NCI-H1417 treated with DMSO at 0.1 percent for 48 hours (cell line): ENCODE measurements at places on chromosomes 7 and 10.

DNA sequence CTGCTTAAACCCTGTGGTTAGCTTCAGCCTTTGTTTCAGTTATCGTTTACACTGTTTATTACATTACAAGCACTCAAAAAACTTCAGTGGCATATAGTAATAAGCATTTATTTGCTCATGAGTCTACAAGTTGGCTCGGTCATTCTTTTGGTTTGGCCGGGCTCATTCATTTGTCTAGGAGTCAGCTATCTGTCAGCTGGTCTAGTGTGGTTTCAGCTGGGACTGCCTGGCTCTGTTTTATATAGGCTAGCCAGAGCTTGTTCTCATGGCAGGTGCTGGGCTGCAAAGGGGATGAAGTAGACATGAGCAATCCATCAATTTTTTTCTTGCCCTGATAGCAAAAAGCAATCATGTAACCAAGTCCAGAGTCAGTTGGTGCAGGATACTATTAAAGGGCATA is 103.6 kb downstream of the MKLN1 start:
- DNase-seq: no peak

DNA sequence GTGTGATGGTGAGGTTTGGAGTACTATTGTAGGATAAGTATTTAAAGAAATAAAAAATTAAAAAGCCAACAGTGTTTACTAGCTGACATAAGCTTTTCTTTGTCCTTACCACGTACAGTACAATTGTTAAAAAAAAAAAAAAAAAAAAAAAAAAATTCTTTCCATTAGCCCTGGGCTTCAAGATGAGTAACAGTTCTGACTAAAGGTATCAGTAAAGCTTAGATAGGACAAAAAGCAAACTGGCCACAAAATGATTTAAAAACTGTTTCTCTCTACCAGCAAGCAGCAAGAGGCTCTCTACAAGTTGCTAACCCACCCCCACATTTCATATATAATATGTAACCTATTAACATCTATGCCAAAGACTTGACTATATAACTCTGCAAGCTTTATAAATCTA is 17.5 kb downstream of the HYCC1 start:
- no peak for DNase-seq

DNA sequence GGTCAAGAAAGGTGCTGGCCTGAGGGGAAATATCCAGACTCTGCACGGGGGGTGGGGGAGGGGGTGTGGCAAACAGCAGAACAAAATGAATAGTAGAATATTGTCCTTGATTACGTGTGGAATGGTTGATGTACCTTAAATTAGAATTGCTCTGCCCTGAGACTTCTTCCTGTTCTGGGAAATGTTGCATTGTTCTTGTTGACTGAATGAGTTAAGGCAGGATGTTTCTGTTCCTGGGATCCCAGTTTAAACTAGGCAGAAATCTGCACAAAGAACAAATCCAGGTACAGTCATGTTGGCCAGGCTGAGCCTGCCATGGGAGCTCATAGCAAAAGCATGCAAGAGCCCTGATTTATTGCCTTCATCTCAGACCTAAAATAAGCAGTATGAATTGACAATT is 558.7 kb upstream of the VSTM2A start:
- DNase-seq: no peak

DNA sequence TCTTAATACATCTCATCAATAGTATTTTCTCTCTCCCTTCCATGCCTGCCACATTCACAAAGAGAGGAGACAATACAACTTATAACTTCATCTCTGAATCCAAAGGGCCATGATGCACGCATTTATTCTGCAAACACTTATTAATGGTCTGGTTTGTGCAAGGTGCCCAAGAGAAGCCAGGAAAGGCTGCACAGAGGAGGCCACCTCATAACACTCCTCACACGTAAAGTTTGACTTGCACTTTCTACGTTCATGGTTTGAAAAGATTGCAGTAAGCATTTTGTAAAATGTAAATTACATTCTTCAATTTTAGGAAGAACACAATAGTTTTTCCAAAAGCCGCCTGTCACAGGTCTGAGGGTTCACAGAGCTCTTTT is 1.2 kb upstream of the PALS2 start:
- DNase-seq: no peak

- no peak for DNase-seq
Observed at GRCh38 chr10:5774987-5775620, 38.1 kb downstream of the GDI2 start.

- no peak for DNase-seq
Observed at GRCh38 chr7:141288626-141289025, 214.8 kb downstream of the TMEM178B start.

- no peak for DNase-seq
Observed at GRCh38 chr7:115116773-115117715, 195.2 kb downstream of the MDFIC start.

DNA sequence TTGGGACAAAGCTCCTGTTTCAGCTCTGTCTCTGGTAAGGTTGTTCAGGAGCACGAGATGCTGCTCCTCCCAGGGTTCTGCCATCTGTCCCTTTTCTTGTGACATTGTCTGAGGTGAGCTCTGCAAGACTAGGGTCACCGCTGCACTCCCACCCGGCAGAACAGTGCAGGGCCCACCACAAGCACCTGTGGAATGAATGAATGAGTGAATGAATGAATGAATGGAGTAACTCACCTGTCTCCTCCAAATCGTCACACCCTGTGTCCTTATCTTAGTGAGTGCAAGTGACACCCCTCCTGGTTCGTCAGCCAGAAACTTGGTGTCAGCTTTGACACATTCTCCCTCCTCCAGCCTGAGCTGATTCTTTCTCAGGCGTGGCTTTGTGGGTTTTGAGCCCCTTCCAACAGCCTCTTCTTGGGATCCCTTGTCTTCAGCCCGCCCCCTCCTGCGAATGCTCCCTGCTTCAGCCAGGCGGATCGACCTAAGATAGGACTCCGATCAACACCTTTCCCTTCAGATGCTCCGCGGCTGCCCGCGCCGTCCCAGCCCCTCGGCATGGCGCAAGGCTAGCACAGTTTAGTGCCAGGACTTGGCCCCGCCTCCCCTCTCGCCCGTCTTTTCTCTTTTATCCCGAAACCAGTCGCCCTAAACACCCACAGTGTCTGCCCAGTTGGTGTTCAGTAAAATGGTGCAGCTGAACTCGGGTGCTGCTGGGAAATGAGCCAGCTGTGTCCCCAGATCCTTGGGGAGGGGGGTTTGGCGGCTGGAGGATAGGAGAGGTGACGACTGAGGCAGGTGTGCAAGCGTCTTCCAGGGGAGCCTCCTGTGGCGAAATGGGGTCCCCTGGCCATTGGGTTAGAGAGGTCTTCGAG is 89.3 kb downstream of the BEND7 start:
- DNase-seq: no peak

- no peak for DNase-seq
Observed at GRCh38 chr10:45147000-45147399, 146.3 kb downstream of the ZNF22 start.

DNA sequence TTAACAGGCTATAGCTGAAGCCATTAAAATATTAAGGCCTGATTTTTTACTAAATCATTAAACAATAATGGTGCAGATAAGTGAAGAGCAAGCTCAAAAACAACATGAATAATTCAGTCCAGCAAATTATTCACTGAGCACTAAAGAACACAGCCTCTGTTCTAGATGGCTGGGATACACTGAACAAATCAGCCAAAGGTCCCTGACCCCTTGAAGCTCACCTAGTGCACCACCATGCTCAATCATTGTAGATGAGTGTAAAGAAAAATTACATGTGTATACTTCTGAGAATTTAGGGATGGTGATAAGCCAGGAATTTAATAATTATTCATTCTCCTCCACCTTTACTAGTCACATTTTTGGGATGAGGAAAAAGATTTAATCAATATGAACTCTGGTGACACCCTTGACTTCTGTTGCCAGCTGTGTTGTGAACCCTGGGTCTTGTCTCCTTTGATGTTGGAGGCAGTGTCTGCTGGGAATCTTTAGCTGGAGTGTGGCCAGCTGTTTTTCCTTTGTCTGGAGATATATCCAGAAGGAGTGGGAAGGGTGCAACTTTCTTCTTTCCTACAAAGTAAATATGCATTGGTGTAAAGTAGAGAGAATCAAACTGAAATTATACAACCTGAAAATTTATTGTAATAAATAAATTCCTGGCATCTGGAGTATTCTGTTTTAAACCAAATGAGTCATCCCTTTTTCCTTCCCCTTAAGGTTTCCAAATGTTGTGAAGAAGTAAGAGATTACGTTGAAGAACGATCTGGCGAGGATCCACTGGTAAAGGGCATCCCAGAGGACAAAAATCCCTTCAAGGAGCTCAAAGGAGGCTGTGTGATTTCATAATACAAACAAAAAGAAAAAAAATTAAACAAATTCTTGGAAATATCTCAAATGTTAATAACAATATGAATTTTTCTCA is 4.0 kb downstream of the GNGT1 start:
- DNase-seq: no peak

- no peak for DNase-seq
Observed at GRCh38 chr10:23927576-23928325, 281.2 kb upstream of the KIAA1217 start.

DNA sequence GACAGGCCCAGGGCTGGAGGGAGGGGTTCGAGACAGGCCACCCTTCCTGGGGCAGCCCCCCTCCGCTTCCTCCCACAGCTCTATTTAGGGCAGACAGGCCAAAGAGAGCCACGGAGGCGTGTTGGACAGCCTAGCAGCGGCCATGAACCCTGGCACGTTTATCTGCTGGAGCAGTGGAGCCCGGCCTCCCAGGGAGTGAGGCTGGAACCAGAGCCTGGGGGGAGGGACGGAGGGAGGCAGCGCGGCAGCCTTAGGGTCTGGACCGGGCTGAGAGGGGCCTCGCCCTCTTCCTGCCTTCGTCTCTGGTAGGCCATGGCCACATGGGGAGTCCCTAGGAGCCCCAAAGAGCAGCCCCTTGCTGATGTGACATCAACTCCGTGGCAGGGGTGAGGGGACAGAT is 17.1 kb downstream of the UNCX start:
- no peak for DNase-seq

DNA sequence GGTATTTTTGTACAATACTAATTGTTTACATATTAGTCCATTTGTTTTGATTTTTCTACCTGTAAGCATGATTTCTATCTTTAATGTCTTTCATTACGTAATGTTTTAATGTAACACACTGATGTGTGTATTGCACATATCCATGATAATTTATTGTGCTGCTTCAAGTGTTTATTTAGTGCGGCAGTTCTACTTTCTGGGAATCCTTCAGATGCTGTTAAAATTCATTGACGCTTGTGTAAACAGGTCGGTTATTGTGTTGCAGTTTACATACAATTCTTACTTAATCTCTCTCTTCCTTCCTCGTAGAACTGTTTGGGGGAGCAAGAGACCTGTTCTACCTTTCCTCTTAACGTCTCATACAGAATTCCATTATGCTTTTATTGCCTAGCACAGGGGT is 6.9 kb downstream of the TMEM60 start:
- peak; percentile 25 for DNase-seq

DNA sequence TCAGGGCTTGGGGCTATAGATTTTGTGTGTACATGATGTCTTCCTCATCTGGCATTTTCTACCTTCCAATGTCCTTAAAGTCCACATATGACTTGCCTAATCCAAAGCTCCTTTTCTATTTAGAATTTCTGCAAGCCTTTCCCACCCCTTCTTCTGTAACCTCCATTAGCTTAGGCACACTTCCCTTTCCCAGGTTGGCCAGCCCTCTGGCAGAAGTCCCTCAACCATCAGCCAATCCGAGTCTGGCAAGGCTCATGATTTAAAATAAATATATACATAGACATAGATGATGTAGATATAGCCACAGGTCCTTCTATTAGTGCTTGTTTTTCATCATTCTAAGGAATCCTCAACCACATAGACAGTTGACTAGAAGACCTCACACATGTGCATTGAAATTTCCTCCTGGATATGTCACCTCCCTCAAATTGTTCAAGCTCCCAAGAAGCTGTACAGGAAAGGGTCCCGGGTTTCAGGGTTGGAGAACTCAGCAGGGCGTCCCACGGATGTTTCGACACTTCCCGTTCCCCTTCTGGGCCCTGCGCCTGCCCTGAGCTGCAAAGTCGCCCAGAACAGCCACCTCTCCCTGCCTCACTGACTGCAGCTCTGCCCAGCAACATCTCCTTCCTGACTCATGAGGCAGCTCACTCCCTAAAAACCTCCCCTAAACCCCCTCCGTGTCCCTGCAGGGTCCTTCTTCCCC is 20.4 kb upstream of the PIK3AP1 start:
- no peak for DNase-seq

DNA sequence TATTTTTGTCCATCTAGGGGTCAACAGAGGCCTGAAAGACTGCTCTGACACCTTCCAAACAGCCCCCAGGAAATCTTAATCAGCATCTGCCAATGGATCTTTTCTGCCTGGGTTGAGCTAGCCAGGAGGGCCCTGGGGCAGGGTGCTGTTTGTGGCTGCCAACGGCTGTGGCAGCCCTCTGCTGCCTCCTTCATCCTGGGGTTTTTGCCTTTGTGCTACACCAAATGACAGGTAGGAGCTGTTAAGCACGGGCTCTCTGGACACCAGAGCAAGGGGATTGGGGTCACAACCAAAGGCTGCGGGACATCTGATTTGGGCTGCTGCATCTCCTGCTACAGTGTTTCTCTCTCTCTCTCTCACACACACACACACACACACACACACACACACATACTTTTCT is 2.0 kb upstream of the KIAA1217 start:
- DNase-seq: no peak

GRCh38 chr10:31171402-31172083 is 139.9 kb upstream of the ZNF438 start:
- DNase-seq: no peak

GRCh38 chr7:155882596-155882995 is 70.3 kb upstream of the SHH start:
- no peak for DNase-seq

DNA sequence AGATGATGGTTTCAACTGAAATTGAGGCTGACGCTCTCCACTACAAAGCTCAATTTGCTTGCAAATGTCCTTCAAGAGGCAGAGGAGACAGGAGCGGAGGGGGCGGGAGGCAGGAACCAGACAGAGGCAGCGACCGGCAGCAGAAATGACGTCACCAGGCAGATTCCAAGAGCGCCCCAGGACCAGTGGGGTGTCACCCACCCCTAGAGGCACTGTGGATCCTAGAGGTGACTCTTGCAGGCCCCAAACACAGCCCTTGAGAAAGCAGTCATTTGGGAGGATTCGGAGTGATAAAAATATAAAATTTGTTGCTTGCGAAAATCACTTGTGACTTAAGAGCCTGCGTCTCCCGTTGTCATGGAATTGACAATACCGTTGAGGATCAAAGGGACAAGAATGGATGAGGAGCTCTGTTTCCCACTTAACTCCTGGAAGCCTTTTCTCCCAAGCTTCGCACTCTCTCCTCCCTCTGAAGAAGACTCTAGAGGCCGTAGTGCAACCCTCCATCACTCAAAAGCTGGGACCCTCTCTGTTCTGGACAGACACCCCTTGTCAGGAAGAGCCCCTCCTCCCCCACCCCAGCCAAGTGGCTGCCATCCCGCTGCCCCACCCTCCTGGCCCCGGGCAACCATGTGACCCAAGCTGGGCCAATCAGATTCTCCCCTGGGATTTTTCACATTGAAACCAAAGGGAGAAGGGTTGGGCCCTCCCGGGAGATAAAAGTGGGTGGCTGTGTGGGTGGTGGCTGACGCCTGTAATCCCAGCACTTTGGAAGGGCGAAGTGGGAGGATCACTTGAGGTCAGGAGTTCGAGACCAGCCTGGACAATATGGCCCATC is 16.3 kb upstream of the SLC29A4 start:
- DNase-seq: no peak

GRCh38 chr7:133709036-133709880 is 417.9 kb upstream of the LRGUK start:
- DNase-seq: no peak
